ENCODE measurements at places on chromosomes 7 and 10.

DNA sequence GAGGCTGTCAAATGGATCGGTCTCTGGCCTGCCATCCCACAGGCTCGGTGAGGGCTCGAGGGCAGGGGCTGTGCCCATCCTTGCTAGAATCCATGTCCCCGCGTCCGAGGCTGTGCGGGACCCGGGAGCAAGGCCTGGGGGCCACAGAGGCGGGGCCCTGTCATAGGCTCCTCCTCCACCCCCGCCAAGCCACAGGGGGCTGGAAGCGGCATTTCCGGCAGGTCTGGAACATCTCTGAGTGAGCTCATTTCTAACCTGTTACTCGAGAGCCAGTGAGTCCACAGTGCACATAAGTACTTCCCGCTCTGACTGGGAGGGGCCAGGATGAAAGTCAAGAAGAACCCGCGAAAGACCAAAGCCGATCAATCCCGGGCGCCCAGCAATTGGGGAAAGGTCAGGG, 57.6 kb downstream of the NKX6-2 start:
- no peak overlapping the region for H3K27ac ChIP-seq
- H3K36me3 ChIP-seq: no peaks in the 10 kb centered on the region
- H3K4me1 ChIP-seq: no peaks in the 10 kb centered on the region
- no peak overlapping the region for H3K4me3 ChIP-seq
- no peaks in the 10 kb centered on the region for H3K27me3 ChIP-seq
- no peak for DNase-seq

DNA sequence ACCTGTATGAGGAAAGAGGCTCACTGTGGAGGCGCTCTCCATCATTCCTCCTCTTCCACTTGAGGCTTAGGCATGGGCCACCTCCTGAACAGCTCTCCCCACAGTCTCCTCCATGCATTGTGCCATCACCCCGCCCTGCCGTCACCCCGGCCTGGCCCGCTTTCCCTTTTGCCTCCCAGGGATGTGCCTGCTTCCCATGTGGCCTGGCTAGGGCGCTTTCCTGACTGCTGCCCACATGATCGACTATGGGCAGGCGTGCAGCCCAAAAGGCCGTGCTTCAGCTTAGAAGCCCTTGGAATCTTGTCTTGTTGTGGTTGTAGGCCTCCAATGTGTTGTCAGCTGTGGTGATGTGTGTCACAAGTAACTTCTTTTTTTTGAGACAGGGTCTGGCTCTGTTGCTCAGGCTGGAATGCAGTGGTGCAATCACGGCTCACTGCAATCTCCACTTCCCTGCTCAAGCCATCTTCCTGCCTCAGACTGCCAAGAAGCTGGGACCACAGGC, 1.8 kb upstream of the ACTR3C start:
- no peak overlapping the region for H3K4me3 ChIP-seq
- H3K4me1 ChIP-seq: peaks cover 14% of the 10 kb centered on the region
- H3K27ac ChIP-seq: no peak overlapping the region
- no peaks in the 10 kb centered on the region for H3K27me3 ChIP-seq

DNA sequence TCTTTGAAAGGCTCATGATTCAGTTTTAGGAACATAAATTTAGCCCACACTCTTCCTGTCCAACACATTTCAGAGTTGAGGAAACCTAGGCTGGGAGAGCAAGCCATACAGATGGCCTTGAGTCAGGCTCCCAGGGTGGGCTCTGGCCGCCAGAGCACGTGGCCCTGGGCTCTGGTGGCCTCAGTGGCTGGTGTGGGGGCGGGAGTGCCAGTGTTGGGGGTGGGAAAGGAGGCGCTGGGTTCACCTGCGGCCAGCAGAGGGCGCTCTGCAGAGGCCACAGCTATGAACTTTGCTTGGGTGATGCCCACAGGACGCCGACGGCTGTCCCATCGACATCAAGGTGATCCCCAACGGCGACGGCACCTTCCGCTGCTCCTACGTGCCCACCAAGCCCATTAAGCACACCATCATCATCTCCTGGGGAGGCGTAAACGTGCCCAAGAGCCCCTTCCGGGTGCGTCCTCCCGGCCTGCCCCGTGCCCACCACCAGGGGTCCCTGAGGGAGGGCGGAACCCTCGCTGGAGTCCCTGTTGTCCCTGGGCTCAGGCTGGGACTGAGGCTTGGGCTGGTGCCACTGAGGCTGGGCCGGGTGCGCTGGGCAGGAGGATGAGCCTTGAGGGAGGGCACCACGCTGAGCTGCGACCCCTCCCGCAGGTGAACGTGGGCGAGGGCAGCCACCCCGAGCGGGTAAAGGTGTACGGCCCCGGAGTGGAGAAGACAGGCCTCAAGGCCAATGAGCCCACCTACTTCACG, 11.9 kb downstream of the FLNC start:
- no peak overlapping the region for H3K4me3 ChIP-seq
- H3K4me1 ChIP-seq: no peaks in the 10 kb centered on the region
- H3K27me3 ChIP-seq: no peaks in the 10 kb centered on the region
- no peaks in the 10 kb centered on the region for H3K36me3 ChIP-seq

DNA sequence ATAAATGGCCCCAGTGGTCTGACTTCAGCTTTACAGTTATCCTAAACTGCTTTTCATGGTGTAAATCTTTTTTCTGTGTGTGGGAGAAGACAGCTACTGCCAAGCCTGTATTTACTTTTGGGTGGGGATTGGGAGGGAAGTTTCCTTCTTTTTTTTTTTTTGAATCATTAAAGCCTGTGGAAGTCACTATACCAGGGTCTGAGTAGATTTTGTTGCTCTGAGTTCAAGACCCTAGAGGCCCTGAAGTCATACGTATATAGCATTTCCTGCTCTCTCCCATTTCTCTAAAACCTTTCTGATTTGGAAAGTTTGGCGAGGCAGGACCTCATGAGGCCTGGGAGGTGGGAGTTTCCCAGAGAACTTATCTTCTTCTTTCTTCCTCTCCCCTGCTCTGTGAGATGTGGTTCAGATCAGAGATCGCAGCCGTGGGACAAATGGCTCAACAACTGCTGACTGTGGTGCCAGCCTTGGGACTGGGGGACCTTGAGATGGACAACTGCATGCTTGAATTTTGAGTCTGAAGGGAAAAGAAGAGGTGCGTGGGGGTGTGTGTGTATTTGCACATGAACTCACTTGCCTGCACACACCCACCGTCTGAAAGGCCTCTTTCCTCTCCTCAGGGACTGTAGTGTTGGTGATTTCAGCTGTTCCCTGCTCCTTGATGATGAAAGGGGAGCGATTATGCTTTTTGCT, 18.1 kb downstream of the LRMDA start:
- no peak overlapping the region for H3K27ac ChIP-seq
- no peaks in the 10 kb centered on the region for H3K36me3 ChIP-seq
- H3K27me3 ChIP-seq: peaks cover 43% of the 10 kb centered on the region
- no peak overlapping the region for H3K4me3 ChIP-seq
- DNase-seq: no peak

GRCh38 chr7:64878684-64879083, 24.4 kb upstream of the ZNF273 start:
- no peaks in the 10 kb centered on the region for H3K36me3 ChIP-seq
- no peak for DNase-seq
- no peak overlapping the region for H3K27ac ChIP-seq
- H3K4me3 ChIP-seq: no peak overlapping the region
- no peaks in the 10 kb centered on the region for H3K4me1 ChIP-seq

- no peak for DNase-seq
- H3K27me3 ChIP-seq: no peaks in the 10 kb centered on the region
- peak overlapping the region; percentile 20 for H3K27ac ChIP-seq
- no peaks in the 10 kb centered on the region for H3K4me1 ChIP-seq
These were observed 40.3 kb downstream of the DAGLB start for GRCh38 chr7:6407434-6407833.

GRCh38 chr10:58514111-58514770, 1.6 kb downstream of the BICC1 start:
- H3K36me3 ChIP-seq: no peaks in the 10 kb centered on the region
- H3K4me1 ChIP-seq: no peaks in the 10 kb centered on the region
- H3K27ac ChIP-seq: no peak overlapping the region
- H3K27me3 ChIP-seq: peaks cover 83% of the 10 kb centered on the region

GRCh38 chr10:70461397-70462348, 16.9 kb upstream of the PALD1 start:
- no peak overlapping the region for H3K27ac ChIP-seq
- no peaks in the 10 kb centered on the region for H3K36me3 ChIP-seq
- H3K4me1 ChIP-seq: peaks cover 22% of the 10 kb centered on the region
- peak; percentile 77 for DNase-seq
- peaks cover 44% of the 10 kb centered on the region for H3K27me3 ChIP-seq

- no peaks in the 10 kb centered on the region for H3K36me3 ChIP-seq
- H3K4me1 ChIP-seq: no peaks in the 10 kb centered on the region
- DNase-seq: no peak
These were observed 269.7 kb upstream of the PHF14 start for GRCh38 chr7:10703981-10704380.

GRCh38 chr10:14016011-14016536, 314.6 kb downstream of the FRMD4A start:
- H3K27ac ChIP-seq: no peak overlapping the region
- peaks cover 14% of the 10 kb centered on the region for H3K4me1 ChIP-seq
- H3K4me3 ChIP-seq: no peak overlapping the region
- no peak for DNase-seq
- no peaks in the 10 kb centered on the region for H3K27me3 ChIP-seq
- H3K36me3 ChIP-seq: no peaks in the 10 kb centered on the region

DNA sequence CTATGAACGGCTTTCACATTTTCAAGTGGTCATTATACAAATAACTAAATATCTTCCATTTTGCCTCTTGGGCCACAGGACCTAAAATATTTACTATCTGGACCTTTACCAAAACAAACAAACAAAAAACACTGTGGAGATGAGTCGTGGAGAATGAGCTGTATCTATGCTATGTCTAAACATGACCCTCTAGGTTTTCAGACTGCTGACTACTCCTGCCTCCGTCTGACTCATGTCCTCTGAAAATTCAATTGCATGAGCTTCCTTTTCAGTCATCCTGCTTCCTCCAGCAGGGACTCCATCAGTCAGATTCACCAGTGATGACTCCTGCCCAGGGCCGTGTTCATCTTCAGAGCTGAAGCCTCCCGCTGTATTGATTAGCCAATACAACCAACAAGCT, 96.8 kb downstream of the COL28A1 start:
- no peaks in the 10 kb centered on the region for H3K27me3 ChIP-seq
- H3K4me1 ChIP-seq: no peaks in the 10 kb centered on the region
- no peak overlapping the region for H3K4me3 ChIP-seq
- DNase-seq: no peak
- no peak overlapping the region for H3K27ac ChIP-seq

DNA sequence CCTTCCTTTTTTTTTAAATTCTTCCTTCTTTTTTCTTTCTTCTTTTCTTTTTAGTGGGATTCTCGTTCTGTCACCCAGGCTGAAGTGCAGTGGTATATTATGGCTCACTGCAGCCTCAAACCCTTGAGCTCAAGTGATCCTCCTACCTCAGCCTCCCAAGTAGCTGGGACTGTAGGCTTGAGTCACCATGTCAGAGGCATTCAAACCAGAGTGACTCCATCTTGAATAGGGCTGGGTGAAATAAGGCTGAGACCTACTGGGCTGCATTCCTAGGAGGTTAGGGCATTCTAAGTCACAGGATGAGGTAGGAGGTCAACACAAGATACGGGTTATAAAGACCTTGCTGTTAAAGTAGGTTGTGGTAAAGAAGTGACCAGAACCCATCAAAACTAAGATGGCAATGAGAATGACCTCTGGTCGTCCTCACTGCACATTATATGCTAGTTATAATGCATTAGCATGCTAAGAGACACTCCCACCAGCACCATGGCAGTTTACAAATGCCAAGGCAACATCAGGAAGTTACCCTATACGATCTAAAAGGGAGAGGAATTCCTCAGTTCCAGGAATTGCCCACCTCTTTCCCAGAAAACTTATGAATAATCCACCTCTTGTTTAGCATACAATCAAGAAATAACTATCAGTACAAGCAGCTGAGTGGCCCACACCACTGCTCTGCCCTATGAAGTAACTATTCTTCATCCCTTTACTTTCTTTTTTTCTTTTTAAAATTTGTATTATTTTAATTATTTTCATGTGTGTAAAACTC, 99.0 kb upstream of the ITGB1 start:
- H3K4me1 ChIP-seq: no peaks in the 10 kb centered on the region
- no peak overlapping the region for H3K4me3 ChIP-seq
- H3K27ac ChIP-seq: no peak overlapping the region
- H3K27me3 ChIP-seq: no peaks in the 10 kb centered on the region
- no peak for DNase-seq

DNA sequence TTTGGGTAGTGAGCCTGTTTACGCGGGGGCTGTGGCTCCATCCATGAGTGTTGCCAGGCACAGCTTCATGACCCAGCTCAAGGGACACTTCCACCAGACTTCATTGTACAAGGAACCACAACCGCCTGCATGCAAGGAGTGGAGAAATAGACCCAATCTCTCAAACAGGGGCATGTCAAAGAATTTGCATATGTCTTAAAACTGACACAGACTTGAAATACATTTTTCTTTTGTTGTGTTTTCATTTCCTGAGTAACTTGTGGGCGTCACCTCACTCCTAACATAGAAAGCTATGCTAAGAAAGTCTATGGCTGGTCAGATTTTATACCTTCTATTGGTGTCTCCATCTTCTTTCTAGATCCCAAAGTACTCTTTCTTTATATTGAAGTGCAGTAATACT, 266.2 kb upstream of the RNF32 start:
- DNase-seq: no peak
- H3K4me1 ChIP-seq: no peaks in the 10 kb centered on the region
- no peak overlapping the region for H3K4me3 ChIP-seq
- H3K36me3 ChIP-seq: no peaks in the 10 kb centered on the region

DNA sequence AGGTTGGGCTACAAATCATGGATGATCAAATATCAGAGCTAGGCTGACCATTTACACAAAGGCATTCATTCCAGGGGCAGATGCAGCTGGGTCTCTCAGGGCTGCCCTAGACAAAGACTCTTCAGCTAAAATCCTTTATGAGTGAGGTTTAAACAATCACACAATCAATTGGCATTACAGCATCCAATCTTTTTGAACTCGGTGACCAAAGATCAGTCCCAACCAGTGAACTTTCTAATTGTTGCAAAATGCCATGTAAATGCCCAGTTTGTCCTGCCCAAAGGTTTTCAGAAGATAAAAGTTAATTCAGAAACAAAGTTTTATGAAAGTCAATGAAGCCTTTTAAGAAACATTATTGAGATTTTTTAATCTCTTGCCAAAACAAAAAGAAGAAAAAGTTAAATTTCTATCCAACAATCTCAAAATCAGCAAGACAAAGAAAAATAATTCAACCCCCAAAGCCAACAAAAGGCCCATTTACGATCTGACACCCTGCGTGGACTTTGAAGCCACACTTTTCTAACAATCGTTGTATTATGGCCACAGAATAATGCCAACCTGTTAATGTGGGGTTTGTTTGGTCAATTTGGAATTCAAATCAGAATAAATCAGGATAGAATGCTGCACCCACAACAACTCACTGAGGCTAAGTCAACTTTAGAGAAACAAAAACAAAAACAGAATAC, 40.9 kb downstream of the GPR37 start:
- no peak overlapping the region for H3K4me3 ChIP-seq
- no peaks in the 10 kb centered on the region for H3K27me3 ChIP-seq
- no peaks in the 10 kb centered on the region for H3K36me3 ChIP-seq
- DNase-seq: peak; percentile 47

DNA sequence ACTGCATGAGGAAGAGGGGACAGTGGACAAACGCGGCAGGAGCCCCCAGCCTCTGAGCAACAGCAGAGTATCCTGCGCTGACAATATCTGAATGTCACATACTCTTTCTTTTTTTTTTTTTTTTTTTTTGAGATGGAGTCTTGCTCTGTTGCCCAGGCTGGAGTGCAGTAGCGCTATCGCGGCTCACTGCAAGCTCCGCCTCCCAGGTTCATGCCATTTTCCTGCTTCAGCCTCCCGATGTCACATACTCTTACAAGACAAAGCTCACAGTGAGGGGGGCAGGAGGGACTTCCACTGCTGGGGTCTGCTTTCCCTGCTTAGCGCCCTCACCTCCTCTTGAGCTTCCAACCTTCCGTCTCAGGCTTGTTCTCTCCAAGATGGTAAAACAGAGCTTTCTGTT, 51.2 kb upstream of the TNS3 start:
- DNase-seq: no peak
- H3K4me1 ChIP-seq: peaks cover 12% of the 10 kb centered on the region
- no peaks in the 10 kb centered on the region for H3K27me3 ChIP-seq
- no peak overlapping the region for H3K27ac ChIP-seq

All from neural progenitor cell (in vitro differentiated cells).